ENCODE measurements at places on chromosomes 13 and 19.

- DNase-seq, result peak; percentile 81
Measured at GRCh38 chr19:18594096-18594823, 5.7 kb downstream of the REX1BD start.

- no peak for DNase-seq
Measured at GRCh38 chr19:50416034-50416977, 2.4 kb upstream of the SPIB start.

GRCh38 chr13:113403255-113404104, 39.5 kb upstream of the GRTP1 start:
- DNase-seq, result no peak

DNA sequence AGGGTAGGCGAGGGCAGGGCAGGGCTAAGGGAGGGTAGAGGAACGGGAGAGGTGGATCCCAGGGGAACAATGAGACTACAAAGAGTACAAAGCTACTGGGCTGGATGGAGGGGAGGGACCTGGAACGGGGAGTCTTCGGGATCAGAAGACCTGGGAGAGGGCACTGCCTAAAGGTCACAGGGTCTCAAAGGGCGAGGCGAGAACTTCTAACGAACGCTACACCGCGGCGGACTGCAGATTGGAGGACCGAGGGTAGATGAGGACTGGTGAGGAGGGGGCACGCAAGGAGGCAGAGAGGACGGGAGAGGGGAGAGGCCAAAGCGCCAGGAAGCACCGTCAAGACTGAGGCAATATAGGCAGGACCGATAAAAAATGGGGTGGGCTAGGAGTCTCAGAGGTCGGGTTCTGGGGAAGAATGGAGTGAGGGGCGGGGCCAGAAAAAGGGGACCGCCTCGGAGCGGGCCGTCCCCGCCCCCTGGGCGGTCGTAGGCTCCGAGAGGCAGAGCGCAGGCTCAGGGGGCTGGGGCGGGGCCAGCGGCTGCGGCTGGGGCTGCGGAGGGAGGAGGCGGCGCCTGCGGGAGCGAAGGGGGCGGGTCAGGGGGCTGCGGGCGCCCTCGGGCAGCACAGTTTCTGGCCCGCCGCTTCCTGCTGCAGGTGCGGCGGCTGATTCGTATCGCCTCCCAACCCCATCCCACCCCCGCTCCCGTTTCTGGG, 1.3 kb upstream of the KCNC3 start:
- DNase-seq, result peak; percentile 16

GRCh38 chr19:58474997-58475713, 997 bp upstream of the ZNF446 start:
- no peak for DNase-seq

GRCh38 chr19:3537101-3537437, 1.9 kb upstream of the TEKTIP1 start:
- no peak for DNase-seq

DNA sequence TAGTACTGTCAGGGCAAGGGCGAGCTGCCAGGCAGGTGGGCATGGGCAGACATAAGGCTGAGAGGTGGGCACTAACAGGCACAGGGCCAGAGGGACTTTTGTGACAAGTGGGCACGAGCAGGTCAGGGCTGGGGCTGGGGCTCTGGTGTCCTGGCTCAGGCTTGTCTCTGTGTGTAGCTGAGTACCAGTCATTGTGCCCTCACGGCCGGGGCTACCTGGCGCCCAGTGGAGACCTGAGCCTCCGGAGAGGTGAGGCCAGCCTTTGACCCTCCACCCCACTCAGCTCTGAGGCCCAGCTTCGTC, 21.6 kb downstream of the LTBP4 start:
- DNase-seq, result no peak

GRCh38 chr13:108964606-108965005, 335.2 kb downstream of the MYO16 start:
- no peak for DNase-seq
